ENCODE measurements at places on chromosomes 1 and 21.
A peak's percentile ranks its signal among the peaks of the same experiment; 100 is the strongest.

GRCh38 chr1:67484492-67484891 lies 54.3 kb upstream of the SERBP1 start:
- DNase-seq: no peak

DNA sequence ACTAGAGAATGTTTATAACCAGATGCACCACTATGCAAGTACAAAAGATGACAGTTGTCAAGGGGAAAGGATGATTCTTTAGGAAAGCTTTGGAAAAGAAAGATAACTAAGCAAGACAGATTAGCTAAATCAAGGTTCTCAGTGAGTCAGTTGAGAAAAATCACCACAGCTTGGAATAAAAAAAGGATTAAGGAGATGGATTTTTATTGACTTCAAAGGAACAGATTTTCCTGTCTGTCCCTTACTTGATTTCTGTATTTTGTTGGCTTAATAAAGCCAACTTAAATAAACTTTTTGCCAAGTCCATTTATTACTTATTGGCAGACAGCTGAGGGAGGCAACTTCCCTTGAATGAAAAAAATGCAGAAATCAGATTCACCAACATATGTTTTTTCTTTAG lies 93.9 kb downstream of the NR5A2 start:
- no peak for DNase-seq

- DNase-seq: no peak
These were observed 6.8 kb upstream of the IL24 start for GRCh38 chr1:206890125-206891060.

DNA sequence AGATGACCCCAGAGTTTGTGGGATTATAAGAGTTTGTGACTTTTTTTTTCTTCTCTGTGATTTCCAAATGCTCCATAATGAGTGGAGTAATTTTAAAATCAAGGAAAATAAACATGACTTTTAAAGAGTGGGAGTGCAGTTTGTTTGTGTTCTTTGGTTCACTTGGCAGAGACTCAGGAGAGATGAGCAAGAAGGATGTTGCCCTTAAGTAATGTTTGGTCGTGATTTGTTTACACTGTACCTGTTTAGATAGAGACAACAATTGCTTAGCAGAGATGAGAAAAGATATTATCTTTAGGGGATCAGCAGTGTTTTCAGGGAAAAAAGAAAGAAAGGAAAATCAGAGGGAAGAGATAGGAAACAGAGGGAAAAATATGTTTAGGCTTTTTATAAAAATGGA lies 170.8 kb downstream of the ADSS2 start:
- no peak for DNase-seq

DNA sequence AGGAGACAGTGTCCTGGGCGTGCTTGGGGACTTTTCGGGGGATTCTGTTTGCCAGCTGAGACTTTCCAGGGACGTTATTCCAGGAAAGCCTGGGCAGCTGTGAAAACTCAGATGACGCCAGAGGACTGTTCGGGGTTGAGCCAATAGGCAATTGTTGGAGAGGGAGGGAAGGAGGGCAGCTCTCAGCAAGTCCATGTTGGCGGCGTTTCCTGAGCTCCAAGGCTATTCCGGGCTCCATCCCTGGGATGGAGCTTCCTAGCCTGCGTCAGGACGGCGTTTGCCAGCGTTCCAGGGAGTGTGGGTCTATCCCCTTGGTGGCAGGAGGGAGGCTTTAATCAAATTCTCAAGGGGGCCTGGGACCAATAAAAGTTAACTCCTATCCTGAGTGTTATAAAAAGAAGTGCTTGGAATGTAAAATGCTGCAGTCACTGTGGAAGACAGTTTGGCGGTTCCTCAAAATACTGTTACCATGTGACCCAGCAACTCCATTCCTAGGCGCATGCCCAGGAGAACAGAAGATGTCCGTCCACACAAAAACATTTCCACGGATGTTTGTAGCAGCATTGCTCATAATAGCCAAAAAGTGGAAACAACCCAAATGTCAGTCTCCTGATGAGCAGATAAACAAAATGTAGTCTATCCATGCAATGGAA lies 15.2 kb downstream of the SLC27A3 start:
- peak; percentile 34 for DNase-seq

GRCh38 chr1:169868978-169869377 lies 24.7 kb downstream of the SCYL3 start:
- no peak for DNase-seq

GRCh38 chr1:56404066-56404465 lies 175.3 kb downstream of the PLPP3 start:
- DNase-seq: no peak

DNA sequence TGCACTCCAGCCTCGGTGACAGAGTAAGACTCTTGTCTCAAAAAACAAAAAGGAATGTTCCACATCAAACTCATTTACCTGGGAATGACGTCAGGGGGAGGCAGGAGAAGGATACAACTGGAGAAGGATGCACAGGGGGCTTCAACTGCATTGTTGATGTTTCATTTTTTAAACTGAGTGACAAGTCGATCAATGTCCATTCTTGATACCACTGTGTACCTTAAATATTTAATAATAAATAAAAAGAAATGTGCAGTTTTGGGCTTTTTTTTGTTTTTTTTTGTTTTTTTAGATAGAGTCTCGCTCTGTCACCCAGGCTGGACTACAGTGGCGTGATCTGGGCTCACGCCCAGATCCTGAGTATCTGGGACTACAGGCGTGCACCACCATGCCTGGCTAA lies 35.8 kb downstream of the PLEKHO1 start:
- no peak for DNase-seq

- no peak for DNase-seq
These were observed 21.8 kb downstream of the TRABD2B start for GRCh38 chr1:47975302-47975921.

GRCh38 chr21:46078978-46079351 lies 18.9 kb upstream of the COL6A2 start:
- DNase-seq: no peak

- DNase-seq: no peak
These were observed 20.5 kb downstream of the ELAVL4 start for GRCh38 chr1:50129201-50129600.

DNA sequence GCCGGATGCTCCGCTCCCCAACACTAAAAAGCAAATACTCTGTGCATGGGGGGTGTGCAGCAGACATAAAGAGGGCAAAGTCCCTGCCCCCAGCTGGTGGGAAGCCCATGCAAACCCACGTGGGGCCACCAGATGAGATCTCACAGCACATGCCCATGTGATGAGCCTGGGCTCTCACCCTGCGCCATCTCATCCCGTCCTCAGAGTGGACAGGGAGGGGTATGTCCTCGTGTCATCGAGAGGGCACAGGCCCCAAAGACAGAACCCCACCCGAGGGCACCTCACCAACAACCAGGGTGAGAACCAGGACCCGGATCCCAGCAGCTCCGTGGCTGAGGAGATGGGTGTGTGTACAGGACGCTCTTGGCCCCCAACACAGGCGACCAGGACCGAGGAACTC lies 25.1 kb upstream of the ARHGEF16 start:
- DNase-seq: no peak

- DNase-seq: no peak
These were observed 5.5 kb upstream of the PIK3R3 start for GRCh38 chr1:46137916-46138315.

DNA sequence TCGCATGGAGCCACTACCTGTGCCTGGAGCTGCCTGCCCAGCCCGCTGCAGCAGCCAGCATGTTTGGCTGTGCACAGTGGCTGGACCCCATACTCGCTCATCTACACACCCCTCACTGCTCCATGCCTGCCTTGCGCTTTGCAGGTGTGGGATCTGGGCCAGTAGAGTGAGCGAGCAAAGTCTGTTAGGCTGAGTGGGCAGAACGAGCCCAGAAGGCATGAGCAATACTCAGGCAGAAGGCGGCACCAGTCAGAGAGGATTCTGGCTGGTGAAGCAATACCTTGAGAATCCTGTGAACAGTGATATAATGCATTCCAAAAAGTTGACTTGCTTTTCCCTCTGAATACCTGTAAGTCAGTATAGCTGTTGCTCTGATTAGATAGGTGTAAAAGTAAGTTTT lies 816.4 kb downstream of the KCNT2 start:
- no peak for DNase-seq

GRCh38 chr1:202915146-202915545 lies 11.9 kb downstream of the KLHL12 start:
- DNase-seq: no peak

- DNase-seq: no peak
These were observed 15.7 kb downstream of the CFAP45 start for GRCh38 chr1:159884296-159884695.

GRCh38 chr21:35751171-35751570 lies 309.2 kb downstream of the SETD4 start:
- no peak for DNase-seq

GRCh38 chr1:239771550-239771949 lies 320.1 kb upstream of the FMN2 start:
- no peak for DNase-seq

- DNase-seq: no peak
These were observed 18.9 kb upstream of the RGS7 start for GRCh38 chr1:241375886-241376285.

DNA sequence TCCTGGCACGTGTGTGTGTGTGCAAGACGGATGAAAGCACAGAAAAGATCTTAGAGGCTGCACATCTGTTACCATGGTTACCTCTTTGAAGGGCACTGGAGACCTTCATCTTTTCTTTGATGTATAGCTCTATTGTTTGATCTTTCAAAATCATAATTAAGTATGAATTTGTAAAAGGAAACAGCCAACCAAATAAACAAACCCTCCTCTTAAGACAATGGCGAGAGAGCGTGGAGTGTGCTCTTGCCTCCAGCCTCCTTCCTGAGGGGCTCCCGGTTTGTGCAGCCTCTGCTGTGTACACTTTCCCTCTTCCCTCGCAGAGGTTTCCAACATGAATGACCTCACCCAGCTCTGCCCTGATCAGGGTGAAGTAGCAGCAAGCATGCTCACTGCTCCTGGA lies 27.9 kb downstream of the CACNA1S start:
- DNase-seq: no peak

DNA sequence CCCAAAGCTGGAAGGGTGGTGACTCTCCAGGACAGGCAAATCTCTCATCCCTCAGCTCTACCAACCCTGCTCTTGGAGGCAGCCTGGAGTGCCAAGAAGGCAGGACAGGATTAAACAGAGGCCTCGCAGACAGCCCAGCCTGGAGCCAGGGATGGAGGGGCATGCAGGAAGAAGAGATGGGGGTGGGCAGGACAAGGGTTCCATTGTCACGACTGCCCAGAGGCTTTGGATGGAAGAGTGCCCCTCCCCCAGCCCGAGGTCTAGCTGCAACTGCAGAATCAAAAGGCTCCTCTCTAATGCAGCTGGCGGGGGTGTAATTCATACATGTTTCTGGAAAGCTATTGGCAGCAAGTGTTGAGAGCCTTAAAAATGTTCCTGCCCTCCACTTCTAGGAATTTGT lies 8.8 kb downstream of the RAB7B start:
- DNase-seq: no peak

GRCh38 chr21:44919111-44919912 lies 1.4 kb downstream of the ITGB2 start:
- no peak for DNase-seq

GRCh38 chr1:2799811-2800663 lies 1.5 kb downstream of the TTC34 start:
- no peak for DNase-seq

DNA sequence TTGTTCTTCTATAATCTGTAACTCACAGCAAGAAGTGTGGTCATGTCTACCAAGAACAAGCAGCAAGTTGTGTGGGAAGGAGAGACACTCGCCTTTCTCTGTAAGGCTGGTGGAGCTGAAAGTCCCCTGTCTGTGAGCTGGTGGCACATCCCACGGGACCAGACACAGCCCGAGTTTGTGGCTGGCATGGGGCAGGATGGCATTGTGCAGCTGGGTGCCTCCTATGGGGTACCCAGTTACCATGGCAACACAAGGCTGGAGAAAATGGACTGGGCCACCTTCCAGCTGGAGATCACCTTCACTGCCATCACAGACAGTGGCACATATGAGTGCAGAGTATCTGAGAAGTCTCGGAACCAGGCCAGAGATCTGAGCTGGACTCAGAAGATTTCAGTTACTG lies 15.5 kb downstream of the CD101 start:
- DNase-seq: no peak

DNA sequence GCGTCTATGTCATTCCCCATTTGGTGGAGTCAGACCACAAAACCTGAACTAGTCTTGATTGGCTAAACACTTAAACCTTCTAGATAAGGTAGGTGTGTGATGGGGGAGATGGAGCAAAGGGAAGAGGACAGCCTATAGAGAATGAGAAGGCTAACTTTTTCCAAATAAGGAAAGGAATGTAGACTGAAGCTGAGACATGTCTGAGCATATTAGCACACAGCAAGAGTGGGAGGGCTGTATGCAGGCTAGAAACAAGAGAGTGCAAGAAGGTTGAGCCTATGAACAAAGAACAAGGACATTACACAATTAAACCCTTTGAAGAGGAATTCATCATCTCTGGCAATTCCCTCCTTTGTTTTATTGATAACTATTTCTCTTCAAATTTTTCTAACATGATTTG lies 89.2 kb upstream of the OLFM3 start:
- DNase-seq: no peak

- DNase-seq: no peak
These were observed 21.5 kb downstream of the NCAM2 start for GRCh38 chr21:21019681-21020080.

DNA sequence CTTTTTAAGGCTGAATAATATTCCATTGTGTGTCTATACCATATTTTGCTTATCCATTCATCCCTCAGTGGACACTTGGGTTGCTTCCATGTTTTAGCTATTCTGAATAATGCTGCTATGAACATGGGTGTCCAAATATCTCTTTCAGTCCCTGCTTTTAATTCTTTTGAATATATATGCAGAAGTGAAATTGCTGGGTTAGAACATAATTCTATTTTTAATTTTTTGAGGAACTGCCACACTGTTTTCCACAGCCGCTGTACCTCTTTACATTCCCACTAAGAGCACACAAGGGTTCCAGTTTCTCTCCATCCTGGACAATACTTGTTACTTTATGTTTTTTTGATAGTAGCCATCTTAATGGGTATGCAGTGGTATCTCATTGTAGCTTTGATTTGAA lies 65.6 kb downstream of the RIMS3 start:
- DNase-seq: no peak

DNA sequence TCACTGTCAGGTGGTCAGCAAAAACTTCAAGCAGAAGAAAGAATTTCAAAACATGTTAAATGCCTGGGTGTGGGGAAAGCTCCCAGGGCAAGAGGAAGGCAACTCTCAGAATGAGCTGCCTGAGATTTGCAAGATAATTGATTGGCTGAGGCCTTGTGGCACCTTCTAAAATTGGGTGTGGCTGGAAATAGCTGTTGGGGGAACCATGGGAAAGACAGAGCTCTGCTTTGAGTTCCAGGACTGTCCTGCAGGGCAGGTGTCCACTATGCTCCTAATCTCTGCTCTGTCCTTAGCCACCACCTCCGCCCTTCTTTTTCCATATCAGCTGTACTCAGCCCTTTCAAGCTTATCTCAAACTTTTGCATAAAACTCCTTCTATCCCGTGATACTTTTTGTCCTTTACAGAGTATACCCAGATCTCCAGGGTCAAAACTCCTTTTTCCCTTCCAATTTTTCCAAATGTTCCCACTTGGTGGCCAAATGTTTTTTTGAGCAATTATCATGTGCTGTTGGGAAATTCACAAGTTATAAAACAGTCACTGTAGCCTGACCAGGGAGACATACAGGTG lies 23.8 kb upstream of the PPP2R5A start:
- DNase-seq: no peak

All from BJ (cell line).